ENCODE measurements at places on chromosomes 1 and 21.

DNA sequence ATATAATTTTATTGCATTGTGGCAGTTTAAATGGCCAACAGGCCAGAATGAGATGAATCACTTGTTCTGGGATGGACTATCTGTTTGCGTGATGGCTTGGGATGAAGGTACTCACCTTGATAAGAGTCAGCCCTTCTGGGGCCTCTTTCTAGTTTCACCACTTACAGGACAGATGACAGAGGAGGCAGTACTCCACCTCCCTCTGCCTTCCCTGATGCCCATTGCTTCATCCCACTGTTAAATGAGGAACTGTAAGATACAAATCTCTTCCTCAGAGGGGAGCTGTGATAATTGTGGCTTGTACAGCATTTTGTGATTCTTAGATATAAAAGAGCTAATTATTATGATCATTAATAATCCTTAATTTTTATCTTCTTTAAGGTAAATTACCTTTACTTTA, 3.7 kb upstream of the TCHH start:
- DNase-seq, result no peak

- DNase-seq, result no peak
Measured at GRCh38 chr1:27883536-27883935, 11.2 kb downstream of the THEMIS2 start.

GRCh38 chr1:168447871-168448270, 95.9 kb downstream of the XCL2 start:
- no peak for DNase-seq

DNA sequence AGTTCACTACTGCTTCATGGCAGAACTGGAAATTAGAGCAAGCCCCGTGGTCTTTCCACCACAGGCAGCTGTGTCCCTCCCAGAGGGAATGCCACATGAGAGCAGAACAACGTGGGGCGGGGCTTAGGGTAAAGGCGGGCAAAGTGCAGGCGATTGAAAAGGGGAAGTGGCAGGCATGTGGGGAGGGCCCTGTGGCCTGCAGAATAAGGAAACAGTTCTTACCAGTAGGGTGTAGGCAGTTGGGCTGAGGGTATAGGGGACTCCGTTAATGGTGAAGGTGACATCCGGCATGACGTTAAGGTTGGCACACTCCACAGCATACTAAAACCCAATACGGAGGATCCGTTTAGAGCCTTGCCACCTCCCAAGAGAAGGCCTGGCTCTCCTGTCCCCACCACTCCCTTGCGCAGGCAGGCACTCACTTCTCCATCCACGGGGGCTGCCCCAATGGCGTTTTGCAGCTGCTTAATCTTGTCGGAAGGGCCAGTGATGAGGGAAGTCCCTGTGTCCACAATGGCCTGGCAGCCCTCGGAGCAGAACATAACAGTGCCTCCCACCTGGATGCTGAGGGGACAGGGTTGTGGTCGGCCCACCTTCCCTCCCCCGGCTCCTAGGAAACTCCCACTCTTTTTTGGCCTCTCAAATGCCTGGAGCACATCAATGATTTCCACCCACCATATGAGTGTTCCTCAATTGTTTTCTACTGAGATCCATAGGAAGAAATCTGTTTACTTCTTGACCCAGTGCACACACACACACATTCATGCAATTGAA, 9.1 kb upstream of the RAB7B start:
- no peak for DNase-seq

GRCh38 chr1:218413179-218413578, 68.0 kb downstream of the TGFB2 start:
- no peak for DNase-seq

GRCh38 chr1:58773406-58773840, 10.4 kb downstream of the JUN start:
- DNase-seq, result no peak

GRCh38 chr1:237139732-237140131, 97.7 kb downstream of the RYR2 start:
- DNase-seq, result no peak

DNA sequence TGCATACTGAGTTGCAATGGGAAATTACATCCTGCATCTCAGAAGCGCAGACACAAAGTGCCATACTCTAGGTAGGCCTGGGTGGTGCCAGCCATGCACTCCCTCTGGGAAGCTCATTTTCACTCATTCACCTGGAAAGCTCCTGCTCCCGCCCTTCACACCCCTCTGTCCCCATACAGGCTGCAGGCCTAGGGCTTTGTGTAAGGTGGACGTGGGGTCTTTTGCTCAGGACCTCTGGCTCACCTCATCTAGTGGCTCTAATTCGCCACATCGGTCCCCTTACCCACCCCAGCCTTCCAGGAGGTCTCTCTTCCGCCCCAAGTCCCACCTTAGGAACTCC, 751 bp downstream of the MRPS15 start:
- no peak for DNase-seq

DNA sequence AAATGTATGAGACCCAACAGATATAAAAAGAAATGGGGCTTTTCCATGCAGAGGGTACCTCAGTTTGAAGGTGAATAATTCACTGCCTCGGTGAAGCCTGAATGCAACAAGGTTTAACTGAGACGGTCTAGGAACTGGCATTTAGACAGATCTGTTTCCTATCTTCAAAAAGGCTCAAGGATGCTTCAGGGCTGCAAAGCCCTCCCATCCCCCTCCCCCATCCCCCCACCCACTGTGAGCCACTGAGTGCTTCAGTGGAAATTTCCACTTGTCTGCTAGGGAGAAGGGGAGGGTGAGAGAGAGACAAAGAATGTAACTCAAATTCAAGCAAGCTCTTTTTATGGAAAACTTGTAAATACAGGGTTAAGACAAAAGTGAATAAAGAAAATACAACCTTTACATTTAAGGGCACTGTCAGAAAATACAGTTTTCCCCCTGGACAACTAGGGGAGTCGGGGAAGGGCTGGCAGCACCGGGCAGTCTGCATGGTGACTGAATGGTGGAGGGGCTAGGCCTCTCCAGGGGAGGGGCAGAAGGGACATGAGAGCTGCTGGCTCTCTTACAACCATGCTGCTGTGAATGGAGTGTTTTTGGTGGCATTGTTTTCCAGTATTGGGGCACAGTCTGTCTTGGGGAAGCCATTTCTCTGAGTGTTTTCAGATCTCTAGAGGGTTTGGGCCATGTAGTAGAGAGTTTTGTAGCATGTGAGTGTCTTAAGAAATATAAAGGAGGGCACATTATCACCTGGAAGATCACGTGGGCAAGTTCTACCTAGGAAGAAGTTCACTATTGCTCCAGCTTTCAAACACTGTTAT, 56.7 kb downstream of the MRPS6 start:
- DNase-seq, result no peak

All from NK-92 treated with Interleukin-12 subunit alpha and Interleukin-12 subunit beta, amount 100 ng/mL, for 24 hours (cell line).